Psoas muscle (tissue), 8 donors: ENCODE measurements at places on chromosomes 11 and 22.
A peak's percentile ranks its signal among the peaks of the same experiment; 100 is the strongest.

DNA sequence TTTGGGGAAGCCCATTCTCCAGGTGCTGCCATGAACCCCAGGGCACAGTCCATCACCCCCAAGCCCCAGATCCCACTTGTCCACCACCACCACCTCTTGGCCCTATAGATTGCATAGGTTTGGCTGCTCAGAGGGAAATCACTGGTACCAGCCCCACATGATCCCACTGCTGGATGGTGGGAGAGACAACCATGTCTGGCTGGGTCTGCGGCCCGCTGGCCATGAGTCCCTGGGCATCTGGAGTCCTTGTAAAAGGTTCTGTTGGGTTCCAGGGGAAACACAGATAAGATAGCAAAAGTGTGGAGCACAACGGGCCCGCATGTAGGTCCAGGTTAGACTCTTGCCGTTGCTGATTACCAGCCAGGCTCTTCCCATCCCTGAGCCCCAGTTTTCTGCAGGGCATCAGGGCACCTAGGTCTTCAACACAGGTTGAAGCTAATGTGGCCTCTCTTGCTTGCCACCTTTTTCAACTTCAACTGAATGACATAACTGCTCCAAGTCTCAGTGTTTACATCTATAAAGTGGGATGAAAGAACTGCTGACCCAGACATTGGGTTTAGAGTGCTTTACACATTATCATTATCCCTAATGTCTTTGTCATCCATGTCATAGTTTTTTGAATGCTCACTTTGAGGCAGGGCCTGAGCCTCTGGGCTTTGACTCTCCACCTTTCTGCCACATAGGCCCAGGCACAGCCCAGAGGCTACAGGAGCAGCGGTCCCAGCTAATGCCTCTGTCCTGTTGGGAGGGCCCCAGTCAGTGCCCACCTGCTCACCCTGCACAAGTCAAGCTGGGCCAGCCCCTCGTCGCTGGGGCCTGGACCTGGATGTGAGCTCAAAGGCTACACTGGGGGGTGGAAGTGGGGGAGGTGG is 1.0 kb upstream of the TANGO2 start:
- no peak for DNase-seq

DNA sequence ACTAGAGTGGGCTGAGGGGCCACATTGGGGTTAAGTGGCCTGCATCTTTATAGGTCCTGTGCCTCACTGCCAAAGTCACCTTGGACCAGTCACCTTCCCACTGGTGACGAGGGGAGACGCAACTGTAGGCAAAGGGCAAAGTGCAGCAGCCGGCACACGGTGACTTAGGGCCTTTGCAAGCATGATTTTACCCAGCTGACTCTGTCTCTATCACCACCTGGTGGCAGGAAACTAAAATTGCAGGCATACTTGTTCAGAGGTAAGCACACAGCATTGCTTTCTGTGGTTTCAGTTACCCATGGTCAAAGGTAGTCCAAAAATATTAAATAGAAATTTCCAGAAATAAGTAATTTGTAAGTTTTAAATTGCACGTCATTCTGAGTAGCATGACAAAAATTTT is 1164.4 kb downstream of the BRD1 start:
- peak; percentile 38 for DNase-seq

DNA sequence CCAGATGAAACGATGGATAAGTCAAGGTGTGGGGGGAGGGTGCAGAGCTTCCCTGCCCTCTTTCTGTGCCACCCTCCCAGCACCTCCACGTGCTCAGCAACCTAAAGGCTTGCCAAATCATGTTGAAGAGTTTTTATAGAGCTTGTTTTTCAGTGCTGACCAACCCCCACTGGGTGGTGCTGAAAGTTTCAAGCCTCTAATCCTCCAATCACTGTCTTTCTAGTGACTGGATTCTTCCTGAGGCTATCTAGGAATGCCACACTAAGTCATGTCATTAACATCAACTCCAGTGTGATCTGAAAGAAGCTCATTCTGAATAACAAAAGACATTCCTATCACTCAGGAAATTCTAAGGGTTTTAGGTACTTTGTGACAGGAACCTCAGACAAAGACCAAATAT is 382.6 kb downstream of the DYNC2H1 start:
- DNase-seq, result no peak

DNA sequence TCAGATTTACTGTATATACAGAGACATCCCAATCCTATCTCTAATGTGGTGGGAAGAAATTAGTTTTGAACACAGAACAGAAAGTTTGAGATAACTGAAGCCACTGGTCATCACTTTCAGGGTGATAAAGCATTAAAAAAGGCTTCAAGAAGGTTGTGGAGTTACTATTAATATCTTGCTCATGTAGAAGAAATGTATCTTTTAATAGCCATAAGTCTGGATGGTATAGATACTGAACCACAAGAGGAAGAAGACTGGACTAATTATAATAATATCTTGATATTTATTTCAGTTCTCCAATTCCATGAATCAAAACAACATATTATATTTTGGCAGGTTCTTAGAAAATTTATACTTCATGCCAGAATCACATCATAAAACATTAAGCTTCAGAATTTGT is 137.1 kb downstream of the TMEM135 start:
- no peak for DNase-seq

- DNase-seq, result no peak
Measured at GRCh38 chr11:123683428-123684170, 29.2 kb upstream of the SCN3B start.

DNA sequence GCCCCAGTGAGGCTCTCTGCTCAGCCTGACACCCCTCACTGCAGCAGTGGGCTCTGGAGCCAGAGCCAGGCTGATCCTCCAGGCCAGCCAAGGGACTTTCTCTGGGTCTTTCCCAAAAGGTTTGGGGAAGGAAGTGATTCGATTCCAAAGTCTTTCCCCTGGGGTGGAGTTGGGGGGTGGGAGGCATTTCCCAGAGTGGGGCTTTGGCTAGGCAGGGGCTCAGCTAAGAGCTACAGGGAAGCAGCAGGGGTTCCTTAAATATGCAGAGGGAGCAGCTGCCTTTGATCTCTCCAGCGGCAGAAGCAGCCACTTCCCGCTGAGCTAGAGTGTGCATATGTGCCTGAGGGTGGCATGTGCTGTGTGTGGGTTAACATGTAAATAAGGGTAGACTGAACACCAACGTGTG is 192.9 kb downstream of the INSC start:
- no peak for DNase-seq

GRCh38 chr11:57785072-57785471 is 23.5 kb downstream of the CTNND1 start:
- no peak for DNase-seq

DNA sequence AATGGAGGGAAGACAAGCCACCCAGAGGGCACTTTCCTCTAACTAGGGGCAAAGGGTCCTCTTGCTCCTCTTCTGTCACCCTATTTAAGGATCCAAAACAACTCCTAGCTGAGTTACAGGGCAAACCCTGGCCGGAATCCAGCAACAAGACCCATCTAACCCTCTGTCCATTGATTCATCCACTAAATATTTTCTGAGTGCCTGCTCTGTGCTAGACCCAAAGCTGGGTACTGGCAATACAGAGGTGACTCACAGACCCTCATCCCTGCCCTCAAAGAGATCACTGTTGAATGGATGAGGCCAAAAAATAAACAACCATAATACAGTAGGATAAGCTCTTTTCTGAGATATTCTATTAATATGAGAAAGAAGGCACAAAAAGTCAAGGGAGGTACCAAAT is 4.3 kb upstream of the GALNT18 start:
- DNase-seq, result no peak

DNA sequence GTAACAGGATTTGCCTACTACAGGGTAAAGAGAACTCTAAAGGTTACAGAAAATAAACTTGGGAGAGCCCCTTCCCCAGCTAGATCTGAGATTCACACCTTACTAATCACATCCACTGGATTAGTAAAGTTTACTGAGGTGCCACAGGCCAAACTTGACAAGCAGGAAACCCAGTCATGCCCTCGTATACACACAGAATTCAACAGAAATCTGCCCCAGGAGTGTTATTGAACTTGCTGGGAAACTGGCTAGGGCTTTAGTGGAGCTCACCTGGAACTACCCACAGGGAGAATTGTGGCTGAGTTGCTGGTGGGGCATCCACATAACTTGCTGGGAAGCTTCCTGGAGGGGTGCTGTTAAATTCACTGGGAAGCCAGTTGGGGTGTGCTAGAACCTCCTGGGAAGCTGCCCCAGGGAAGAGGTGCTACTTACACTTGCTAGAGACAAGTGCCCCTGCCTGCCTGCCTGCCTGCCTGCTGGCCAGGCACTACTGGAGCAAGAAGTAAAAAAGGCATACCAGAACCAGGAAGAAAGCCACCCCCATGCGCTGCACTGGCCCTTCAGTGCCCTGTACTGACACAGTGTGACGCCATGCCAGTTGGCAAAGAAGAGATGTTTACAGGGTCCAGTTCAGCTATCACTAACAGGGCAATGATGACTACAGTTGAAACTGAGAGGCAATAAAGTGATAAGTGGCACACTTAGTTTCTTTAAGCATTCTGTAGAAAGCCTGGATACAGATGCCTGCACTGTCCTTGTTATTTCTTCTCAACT is 106.5 kb downstream of the ALX4 start:
- peak; percentile 15 for DNase-seq

DNA sequence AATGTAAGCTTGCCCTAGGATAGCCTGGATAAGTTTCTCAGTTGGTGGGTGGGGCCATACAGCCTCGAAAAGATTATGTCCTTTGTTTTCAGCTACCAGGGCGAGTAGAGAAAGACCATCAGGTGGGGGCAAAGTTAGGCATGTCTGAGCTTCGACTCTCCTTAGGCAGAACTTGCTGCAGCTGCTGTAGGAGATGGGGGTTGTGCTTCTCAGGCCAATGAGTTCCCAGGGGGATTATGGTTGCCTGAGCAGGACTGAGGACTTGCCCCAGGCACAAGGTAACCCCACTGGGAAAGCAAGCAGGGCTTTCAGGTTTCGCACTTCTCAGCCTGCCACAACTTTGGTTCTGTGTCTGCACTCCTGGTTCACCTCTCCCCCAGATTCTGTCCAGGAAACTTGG is 173.4 kb upstream of the SESN3 start:
- DNase-seq, result no peak

DNA sequence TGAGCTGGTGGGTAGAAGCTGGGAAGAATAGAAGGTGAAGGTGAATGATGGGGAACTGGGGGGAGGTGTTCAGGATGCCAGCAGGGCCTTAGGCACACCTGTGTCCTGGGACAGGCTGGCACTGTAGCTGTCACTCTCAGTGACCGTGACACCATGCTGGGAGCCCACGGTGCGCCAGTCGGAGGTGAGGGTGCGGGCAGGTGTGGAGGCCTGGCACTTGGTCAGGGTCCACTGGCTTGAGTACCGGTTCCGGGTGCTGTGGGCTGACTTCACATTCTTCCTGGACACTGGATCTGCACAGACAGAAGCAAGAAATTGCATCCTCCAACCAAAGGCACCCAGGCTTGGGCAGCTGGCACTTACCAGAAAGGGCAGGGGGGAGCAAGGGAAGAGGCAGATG is 103.8 kb downstream of the CEP164 start:
- DNase-seq, result peak; percentile 9

DNA sequence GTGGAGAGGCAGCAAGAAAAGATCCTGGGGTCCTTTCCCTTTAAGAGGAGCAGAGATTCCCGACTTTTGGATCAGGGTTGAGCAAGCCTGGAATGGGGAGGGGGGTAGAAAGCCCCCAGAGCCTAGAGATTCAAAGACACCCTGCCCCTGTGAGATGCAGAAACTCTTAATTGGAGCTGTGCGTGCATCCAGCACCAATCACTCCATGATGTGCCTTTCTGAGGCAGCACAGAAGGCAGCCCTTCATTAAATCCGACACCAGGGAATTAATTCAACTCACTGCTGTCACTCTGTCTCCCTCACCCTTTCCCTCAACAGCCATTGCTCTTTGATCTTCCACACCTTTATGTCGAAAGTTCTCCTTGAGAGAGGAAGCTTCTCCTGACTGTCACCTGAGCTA is 43.0 kb downstream of the DSCAML1 start:
- DNase-seq, result no peak

- DNase-seq, result no peak
Measured at GRCh38 chr11:88579466-88579865, 241.9 kb upstream of the CTSC start.

- no peak for DNase-seq
Measured at GRCh38 chr11:55501014-55501413, 53.3 kb upstream of the OR4C15 start.

DNA sequence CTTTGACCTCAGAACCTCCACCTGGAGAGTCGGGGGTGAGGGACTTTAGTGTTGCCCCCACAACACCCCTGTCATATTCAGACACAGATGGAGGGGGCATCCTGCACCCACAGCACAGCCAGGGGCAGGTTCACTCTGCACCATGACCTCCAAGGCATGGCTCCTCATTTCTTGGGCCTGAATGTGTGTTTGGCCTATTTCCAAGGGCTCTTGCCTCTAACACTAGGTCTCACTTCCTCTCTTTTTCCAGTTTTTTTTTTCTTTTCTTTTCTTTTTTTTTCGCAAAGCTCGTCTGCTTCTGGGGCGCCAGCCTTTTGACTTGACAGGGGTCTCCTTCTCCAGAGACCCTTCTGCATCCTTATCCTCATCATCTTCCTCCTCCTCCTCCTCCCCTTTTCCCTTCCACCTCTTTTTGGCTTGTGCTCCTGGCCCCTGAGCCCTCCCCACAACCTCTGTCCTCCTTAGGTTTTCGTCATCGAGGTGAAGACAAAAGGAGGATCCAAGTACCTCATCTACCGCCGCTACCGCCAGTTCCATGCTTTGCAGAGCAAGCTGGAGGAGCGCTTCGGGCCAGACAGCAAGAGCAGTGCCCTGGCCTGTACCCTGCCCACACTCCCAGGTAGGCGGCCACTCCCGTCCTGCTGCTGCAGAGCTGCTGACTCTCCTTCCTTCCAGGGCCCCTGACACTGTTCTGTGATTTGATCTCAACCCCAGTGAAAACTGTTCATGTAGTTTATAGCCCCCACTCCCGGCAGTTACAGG is 3.8 kb downstream of the NCF4 start:
- no peak for DNase-seq

- DNase-seq, result no peak
Measured at GRCh38 chr11:39810358-39810757, 1649.1 kb downstream of the LRRC4C start.

- peak; percentile 10 for DNase-seq
Measured at GRCh38 chr11:129372609-129373488, 2.8 kb upstream of the BARX2 start.

DNA sequence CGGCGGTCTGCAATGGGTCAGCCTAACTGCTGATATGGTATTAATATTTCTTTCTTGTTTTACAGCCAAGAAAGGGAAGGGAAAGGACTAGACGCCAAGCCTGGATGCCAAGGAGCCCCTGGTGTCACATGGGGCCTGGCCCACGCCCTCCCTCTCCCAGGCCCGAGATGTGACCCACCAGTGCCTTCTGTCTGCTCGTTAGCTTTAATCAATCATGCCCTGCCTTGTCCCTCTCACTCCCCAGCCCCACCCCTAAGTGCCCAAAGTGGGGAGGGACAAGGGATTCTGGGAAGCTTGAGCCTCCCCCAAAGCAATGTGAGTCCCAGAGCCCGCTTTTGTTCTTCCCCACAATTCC is 1.9 kb downstream of the MDK start:
- no peak for DNase-seq

- DNase-seq, result no peak
Measured at GRCh38 chr11:76684516-76684915, 14.0 kb upstream of the LRRC32 start.

- DNase-seq, result no peak
Measured at GRCh38 chr11:66889960-66890359, 33.1 kb downstream of the LRFN4 start.
